Iris pigment epithelial cell (primary cell): ENCODE measurements at places on chromosomes 16 and 17.

- no peak for DNase-seq
Measured at GRCh38 chr17:57140316-57140715, 55.3 kb downstream of the AKAP1 start.

DNA sequence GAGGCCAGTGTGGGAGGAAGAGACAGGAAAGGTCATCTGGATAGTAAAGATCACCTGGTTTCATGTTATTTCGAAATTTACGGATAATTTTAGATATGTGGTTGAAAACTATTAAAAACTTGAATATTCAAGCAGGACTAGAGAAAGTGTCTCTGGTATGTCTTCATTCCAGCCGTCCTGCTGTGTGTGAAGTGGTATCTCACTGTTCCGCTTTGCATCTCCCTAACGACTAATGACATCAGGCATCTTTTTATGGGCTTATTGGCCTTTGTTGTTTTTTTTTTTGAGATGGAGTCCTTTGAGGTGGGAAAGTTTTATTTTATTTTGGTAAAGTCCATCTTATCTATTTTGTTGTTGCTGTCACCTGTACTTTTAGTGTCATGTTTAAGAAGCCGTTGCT is 214.4 kb upstream of the CHMP6 start:
- no peak for DNase-seq

GRCh38 chr16:66927918-66928649 is 2.7 kb upstream of the RRAD start:
- no peak for DNase-seq

- DNase-seq = no peak
Measured at GRCh38 chr17:28413804-28414203, 7.8 kb upstream of the SLC46A1 start.

DNA sequence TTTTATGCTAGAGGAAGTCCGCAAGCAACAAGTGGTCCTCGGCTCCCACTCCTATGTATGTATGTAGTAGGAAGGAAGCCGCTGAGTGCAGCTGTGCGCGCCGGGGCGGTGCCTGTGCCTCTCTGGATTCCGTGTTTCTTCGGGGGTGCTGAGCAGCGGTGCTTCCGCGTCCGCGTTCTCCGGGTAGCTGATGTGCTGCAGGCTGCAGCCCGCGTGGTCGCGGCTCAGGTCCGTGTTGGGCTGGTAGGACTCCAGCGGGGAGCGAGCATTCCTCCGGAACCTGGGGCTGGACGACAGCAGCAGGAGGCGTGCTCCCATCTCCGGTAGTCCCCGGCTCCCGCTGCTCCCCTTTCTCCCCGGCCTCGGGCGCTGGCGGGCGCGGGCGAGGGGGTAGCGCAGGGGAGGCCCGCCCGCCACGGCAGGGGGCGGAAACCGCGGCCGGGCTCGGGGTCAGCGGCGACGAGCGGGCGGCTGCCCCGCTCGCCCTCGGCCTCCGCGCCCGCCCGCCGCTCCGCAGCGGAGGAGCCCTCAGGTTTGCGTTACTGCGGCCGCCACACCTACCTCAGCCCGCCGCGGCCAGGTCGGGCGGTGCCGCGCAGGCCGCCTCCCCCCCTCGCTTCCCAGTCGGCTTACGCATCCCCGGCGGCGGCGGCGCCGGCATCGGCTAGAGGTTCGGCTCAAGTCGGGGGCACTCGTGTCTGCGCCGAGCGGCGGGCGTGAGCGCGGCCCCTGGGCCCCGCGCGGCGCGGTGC is 487 bp downstream of the C17orf67 start:
- peak; percentile 87 for DNase-seq
